Muscle of leg (tissue), 16 donors: ENCODE measurements at places on chromosomes 11 and 22. TPM values are rescaled to one million over a fixed set of nuclear protein-coding genes. Genes with fewer than 3 reads are reported as not detected.
A peak's percentile ranks its signal among the peaks of the same experiment; 100 is the strongest.

DNA sequence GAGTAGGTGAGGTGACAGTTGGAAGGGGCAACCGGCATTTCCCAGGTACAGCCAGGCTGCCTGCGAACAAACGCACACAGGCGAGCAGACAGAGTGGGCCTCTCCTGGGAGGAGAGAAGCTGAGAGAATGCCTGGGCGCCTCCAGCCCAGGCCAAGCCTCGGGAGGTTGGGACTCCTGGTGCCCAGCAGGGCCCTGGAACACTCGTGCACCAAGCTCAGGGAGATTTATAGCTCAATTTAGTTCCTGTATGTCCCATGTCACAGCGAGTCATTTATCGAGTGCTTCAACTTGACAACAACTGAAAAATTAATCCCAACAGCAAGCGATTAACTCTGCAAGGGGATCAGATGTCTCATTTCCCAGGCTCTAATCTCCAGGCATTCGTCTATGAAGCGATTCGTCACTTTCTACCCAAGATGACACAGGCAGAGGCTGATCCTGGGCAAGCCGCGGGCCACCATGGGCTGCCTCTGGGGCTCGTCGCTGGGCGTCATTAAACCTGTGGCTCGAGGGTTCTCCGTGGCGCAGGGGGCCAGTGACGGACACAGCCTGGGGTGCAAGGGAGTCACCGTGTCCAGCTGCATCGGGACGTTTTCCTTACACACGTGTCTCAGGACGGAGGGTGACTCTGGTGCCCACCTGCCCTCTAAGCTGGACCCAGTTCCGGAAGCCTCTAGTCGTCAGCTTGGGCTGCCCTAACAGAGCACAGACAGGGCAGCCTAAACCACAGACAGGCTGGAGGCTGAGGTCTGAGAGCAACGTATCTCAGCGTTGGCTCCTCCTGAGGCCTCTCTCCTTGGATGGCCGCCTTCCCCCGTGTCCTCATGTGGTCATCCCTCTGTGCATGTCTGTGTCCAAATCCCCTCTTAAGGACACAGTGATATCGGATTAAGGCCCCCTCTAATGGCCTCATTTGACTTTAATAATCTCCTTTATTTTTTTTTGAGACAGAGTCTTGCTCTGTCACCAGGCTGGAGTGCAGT, 154.1 kb downstream of the CTTN start:
- no peak for DNase-seq

- no peak for DNase-seq
These were observed 380.6 kb downstream of the BRD1 start for GRCh38 chr22:49446759-49447710.

DNA sequence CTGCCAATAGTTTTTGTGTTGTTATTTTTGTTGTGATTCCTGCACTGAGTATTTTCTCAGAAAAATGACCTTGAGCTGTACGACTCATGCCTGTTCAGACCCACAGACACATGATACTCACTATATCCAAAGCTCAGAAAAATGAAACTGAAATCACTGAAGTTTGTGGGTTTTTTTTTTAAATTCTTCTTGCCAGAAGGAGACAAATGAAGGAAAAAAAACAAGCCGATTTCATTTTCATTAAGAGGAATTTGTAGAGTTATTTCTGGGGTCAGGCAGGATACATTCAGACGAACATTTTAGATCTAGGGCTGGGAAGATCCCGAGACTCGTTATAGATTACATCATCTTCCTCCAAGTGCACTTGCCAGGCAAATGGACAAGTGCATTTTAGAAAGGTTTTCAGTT, 60.4 kb downstream of the BMAL1 start:
- peak; percentile 59 for DNase-seq

- DNase-seq: no peak
These were observed 2.4 kb downstream of the CHEK1 start for GRCh38 chr11:125627236-125627910.

- no peak for DNase-seq
These were observed 57.5 kb upstream of the LMO2 start for GRCh38 chr11:33949252-33949913.

GRCh38 chr11:62881579-62882430, 1.1 kb downstream of the SLC3A2 start:
- DNase-seq: peak; percentile 99

DNA sequence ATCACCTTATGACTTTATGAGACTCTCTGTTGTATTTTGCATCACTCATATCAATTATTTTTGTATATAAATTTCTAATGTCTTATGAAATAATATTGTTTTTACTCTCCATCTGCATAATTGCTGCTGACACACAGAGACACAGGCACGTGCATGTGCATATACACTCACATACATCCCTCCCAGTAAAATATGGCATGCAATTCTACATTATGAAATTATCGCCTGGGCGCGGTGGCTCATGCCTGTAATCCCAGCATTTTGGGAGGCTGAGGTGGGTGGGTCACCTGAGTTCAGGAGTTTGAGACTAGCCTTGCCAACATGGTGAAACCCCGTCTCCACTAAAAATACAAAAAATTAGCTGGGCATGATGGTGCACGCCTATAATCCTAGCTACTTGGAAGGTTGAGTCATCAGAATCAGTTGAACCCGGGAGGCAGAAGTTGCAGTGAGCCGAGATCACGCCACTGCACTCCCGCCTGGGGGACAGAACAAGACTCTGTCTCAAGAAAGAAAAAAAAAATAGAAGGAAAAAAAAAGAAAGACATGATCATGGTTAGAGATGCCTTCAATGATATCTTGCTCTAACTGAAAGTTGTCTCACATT, 96.7 kb upstream of the LUZP2 start:
- no peak for DNase-seq

The FREY1 gene
- total RNA-seq: 0.35 TPM

The OR10A2 gene
- total RNA-seq: not detected

GRCh38 chr11:26943636-26944035, 50.3 kb upstream of the FIBIN start:
- no peak for DNase-seq

The TECTA gene
- 0.89 TPM for total RNA-seq

The PRAME gene
- total RNA-seq: not detected

GRCh38 chr11:130452176-130452575, 3.7 kb downstream of the ADAMTS15 start:
- DNase-seq: peak; percentile 77

The SORL1 gene
- 1.5 TPM for total RNA-seq

The RIN1 gene
- total RNA-seq: 6.0 TPM

GRCh38 chr22:35582861-35583670, 34.1 kb downstream of the MB start:
- peak; percentile 62 for DNase-seq

DNA sequence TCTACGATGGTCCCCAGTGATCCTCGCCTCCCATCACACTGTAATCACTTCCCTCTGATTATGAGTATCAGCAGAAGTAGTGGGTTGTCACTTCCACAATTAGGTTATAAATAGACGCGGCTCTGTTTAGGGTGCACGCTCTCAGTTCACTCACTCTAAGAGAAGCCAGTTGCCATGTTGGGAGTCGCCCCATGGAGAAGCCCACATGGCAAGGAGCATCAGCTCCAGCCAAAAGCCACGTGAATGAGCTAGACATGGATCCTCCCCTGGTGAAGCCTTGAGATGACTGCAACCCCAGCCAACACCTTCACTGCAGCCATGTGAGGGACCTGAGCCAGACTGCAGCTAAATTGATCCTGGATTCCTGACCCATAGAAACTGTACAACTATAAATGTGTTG, 26.4 kb upstream of the MYOD1 start:
- no peak for DNase-seq

- DNase-seq: peak; percentile 91
These were observed 599 bp downstream of the NPTXR start for GRCh38 chr22:38843201-38843656.

The SYCE3 gene
- not detected for total RNA-seq

- no peak for DNase-seq
These were observed 416.3 kb downstream of the SHANK2 start for GRCh38 chr11:70836071-70836470.

The KRTAP5-8 gene
- not detected for total RNA-seq
